Ammon's horn (tissue), 1 donor: ENCODE measurements at places on chromosomes 16 and 17.

GRCh38 chr16:58399718-58400633 lies 7.7 kb downstream of the GINS3 start:
- no peak for DNase-seq

DNA sequence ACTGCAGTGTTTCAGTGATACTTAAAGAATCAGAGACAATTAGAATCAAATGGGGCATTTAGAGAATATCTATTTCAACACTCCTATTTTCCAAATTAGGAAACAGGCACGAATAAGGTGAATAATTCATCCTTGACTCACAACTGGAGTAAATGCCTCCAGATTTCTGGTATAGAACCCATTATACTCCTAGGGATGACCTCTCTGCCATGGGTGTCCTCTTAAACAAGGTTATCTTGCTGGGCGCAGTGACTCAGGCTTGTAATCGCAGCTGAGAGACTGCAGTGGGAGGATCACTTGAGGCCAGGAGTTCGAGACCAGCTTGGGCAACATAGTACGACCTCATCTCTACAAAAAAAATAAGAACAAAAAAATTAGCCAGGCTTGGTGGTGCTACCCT lies 139.8 kb upstream of the ELAC2 start:
- no peak for DNase-seq

- no peak for DNase-seq
These were observed 17.5 kb downstream of the CHMP6 start for GRCh38 chr17:81009136-81009535.

GRCh38 chr17:77783991-77784820 lies 174.3 kb upstream of the TNRC6C start:
- DNase-seq, result no peak

GRCh38 chr16:67471758-67472384 lies 9.1 kb downstream of the ATP6V0D1 start:
- no peak for DNase-seq
